AG09309 (cell line): ENCODE measurements at places on chromosomes 4 and X.

DNA sequence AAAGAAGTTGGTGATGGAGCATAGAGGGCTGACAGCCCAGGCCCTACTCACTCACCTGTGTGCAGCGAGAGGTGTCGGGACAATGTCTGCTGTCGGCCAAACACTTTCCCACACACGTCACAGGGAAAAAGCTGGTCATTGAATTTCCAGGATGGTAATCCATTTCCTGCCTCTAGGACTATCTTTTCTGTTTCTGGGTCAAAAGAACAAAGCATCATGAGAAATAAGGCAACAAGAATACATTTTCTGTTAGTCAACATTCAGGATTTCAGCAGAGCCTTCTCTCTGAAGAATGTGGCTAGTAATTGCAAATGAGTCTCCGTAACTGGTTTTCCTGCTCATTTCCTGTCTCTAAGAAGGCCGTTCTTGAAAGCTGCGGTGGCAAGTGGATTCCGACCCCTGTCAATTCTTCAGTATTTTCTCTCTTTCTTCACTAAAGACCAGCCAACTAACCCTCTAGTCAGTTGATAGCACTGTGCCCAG, 99.4 kb downstream of the C4orf51 start:
- DNase-seq: no peak

- no peak for DNase-seq
Observed at GRCh38 chr4:33400504-33400903, 2680.3 kb downstream of the PCDH7 start.

- DNase-seq: no peak
Observed at GRCh38 chr4:153004081-153004850, 68.1 kb downstream of the FHDC1 start.

DNA sequence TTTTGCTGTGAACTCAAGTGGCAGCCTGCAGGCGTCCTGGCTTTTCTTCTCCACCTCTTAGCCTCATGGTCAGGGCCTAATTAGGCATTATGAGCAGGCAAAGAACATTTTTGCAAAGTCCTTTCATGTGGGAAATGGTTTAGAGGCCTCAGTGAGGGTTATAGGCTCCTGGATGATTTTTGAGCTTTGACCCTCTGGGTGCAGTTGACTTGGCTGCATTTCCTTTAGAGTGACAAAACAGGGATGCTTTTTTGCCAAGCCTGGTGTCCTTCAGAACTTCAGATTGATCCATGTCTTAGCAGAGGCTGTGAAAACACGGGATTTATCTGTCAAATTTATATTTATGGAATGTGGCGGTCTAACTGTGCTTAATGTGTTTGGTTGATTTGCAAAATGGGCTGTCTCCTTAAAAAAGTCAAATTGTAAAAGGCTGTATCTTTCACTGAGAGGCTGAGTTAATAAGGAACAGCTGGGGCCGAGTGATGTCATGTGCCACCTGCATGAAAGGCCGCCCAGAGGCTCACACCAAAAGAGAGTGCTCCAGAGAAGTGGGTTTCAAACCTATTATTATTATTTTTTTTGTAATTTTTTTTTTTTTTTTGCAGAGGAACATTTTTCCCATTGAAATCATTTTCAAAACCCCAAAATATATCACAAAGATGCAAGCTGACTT, 192.2 kb upstream of the ARX start:
- no peak for DNase-seq

DNA sequence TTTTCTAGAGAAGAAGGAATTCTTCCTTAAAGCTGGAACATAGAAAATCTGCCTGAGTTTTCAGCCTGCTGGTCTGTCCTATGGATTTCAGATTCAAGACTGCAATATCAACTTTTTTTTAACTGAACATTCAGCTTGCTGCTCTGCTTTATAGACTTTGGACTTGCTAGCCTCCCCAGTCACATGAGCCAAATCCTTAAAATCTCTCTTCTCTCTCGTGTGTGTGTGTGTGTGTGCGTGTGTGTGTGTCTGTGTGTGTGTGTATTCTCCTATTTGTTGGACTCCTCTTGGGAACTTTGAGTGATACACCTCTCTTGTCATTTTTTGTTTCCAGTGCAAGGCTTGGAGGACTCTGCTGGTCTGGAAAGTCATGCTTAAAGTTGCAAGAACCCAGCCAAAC, 6.8 kb upstream of the TBC1D19 start:
- no peak for DNase-seq

GRCh38 chrX:130330706-130331105, 9.0 kb upstream of the SLC25A14 start:
- DNase-seq: peak; percentile 8

GRCh38 chr4:42618023-42618422, 38.9 kb downstream of the ATP8A1 start:
- DNase-seq: no peak
